HCT116 (cell line): ENCODE measurements at places on chromosomes 13 and 19. TPM values are rescaled to one million over a fixed set of nuclear protein-coding genes. Genes with fewer than 3 reads are reported as not detected.

The MAB21L1 gene
- total RNA-seq, result not detected

The TMEM255B gene
- total RNA-seq, result 7.7 TPM

The PROZ gene
- total RNA-seq, result not detected

The CATSPERD gene
- total RNA-seq, result not detected

The CEBPA gene
- 7.0 TPM for total RNA-seq

The UPF1 gene
- total RNA-seq, result 78.5 TPM

The KCNN4 gene
- total RNA-seq, result 72.9 TPM

The ZNF296 gene
- 9.2 TPM for total RNA-seq
